ENCODE measurements at places on chromosomes 2 and 18.

DNA sequence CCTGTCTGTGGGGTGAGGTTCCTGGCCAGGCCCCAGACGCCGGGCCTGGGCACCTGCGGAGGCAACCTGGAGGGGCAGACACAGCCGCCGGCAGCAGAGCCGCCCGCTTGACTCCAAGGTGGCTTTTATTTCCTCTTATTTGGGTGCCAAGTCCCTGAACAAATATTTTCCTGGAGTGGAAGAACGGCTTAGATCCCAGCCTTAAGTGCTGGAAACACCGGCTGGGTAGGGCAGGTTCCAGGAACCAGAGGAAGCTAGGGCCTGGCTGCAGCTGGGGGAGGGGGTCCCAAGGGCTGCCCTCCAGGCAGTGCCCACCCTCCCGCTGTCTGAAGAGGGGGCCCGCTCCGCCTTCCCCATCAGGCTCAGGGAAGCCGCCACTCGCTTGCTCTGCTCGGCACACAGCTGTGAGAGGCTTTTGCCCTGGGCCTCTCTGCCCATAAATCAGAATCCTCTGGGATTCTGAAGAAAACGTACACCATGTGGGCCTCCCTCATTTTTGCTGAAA lies 28.2 kb downstream of the SDC1 start:
- no peak for DNase-seq

DNA sequence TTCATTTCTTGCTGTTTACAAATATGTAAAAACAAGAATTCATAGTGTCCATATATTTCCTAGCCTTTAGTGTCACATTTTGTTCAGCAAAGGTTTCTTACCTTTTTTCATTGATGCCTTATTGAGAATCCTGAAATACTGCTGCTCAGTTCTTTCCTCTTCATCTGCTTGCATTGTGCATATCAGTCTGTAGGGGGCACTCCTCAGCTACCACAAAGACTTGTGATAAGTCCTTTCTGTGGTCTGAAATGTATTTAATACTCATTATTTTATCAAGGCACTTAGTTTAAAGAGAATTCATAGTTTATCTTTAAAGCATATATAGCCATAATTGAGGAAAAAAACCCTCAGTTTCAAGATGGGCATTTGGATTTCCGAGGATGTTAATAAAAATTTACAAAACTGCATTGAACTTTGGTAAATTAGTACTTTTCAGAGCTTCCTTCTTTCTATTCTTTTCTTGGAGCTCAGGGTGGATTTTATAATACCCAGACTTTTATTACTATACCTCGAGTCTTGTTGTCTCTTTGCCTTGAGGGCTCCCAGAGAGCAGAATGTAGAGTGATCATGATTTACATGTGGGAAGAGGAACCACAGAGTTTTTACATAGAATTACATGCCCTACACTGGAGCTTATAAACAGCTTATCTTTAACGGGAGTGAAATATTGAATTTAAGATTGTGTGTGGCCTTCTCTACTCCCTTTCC lies 570.1 kb downstream of the PLCL1 start:
- peak; percentile 29 for DNase-seq

DNA sequence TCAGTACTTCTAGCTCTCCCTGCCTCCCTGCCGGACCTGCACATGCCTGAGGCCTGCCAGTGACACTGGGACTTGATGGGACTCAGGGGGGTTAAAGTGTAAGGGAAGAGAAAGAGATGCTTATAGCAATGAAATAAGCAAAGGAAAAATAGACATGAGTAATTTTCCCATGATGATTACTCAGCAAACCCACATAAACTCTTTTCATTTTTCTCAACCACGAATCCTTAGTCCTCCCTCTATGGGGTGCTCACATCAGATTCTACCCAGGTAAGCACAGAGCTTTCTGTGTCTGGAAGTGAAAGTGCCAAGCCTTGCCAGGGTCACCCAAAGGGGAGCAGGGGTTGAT lies 44.8 kb upstream of the ANKRD62 start:
- no peak for DNase-seq

DNA sequence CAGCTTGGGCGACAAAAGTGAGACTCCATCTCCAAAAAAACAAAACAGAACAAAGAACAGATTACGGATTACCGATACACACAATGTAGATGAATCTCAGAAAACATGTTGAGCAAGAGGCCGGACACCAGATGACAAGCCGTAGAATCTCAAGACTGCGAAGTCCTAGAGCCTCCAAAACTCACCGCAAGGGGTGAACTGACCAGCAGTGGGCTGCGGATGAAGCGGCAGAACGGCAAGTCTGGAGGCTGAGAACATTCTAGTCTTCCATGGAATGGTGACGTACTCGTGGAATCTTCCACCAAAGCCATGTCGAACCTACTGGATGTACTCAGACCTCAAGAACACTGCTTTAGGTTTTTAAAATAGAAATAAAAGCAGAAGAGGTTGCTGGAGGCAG lies 198.8 kb downstream of the NDUFA10 start:
- no peak for DNase-seq

- DNase-seq: peak; percentile 28
These were observed 175.4 kb downstream of the LCLAT1 start for GRCh38 chr2:30622452-30622851.

DNA sequence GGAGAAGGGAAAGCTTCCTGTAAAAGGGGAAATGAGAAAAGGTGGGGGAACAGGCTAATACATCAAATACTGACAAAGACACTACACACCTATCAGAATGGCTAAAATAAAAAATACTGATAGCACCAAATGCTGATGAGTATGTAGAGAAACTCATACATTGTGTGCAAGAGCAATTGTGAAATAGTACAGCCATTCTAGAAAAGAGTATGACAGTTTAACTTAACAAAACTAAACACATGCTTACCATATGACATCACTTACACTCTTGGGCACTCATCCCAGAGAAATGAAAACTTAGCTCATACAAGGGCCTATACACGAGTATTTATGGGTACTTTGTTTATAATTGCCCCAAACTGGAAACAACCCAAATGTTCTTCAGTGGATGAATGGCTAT lies 53.4 kb downstream of the ZNF638 start:
- no peak for DNase-seq

DNA sequence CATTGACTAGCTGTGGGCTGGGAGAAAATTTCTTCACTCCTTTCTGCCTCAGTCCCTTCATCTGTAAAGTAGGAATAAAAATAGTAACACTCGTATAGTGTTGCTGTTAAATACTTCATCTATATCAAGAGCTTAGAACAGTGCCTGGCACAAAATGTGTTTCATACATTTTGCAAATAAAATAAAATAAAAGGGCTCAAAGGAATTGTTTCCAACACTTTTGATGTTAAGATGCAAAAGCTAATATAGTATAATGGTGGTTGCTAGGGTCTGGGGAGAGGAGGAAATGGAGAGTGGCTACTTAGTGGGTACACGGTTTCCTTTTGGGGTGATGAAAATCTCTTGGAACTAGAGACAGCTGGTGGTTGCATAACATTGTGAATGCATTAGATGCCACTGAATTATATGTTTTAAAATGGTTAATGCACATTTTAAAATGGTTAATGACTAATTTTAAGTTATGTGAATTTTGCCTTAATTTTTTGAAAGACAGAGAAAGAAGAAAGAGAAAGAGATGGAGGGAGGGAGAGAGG lies 542.1 kb upstream of the ID2 start:
- no peak for DNase-seq

Data from HL-60 (cell line).